ENCODE measurements at places on chromosomes 13 and 19.

DNA sequence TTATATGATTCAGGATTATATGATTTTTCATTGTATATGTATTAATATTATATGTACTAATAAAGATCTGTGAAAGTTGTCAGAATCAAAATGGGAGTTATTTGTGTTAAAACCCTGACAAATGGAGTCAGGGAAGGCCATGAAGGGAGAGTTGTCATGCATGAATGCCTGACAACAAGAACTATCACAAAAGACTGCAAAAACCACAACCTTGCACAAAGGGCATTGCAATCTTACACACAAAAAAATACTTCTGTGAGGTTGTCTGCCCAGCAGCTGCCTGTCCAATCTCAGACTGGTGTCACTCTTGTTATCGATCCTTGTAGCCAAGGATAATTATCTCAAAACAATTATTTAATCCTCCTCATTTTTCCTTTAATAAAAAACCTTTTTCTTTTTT is 21.2 kb upstream of the RBM26 start:
- no peak for DNase-seq

GRCh38 chr19:3047496-3048189 is 14.7 kb downstream of the TLE5 start:
- DNase-seq: peak; percentile 86

DNA sequence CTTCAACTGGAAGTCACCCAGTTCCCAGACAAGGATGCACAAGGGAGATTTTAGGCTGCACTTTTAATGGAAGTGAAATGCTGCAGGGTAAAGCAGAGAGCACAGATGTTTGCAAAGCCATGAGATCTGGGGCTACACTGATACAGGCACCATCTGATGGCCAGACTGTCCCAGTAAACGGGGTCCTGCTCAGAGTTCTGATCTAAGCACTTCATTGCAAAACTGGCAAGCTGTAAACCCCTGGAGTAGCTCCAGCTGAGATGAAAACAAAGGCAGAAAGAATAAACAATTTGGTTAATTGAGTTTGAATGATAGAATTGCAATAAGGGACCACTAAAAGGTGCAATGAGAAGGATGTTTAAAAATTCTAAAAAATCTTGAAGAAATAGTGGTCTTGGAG is 197.1 kb downstream of the OXGR1 start:
- no peak for DNase-seq

GRCh38 chr13:30308548-30308947 is 1.2 kb upstream of the KATNAL1 start:
- peak; percentile 53 for DNase-seq

- no peak for DNase-seq
Measured at GRCh38 chr13:49455007-49455398, 10.9 kb downstream of the SETDB2 start.

DNA sequence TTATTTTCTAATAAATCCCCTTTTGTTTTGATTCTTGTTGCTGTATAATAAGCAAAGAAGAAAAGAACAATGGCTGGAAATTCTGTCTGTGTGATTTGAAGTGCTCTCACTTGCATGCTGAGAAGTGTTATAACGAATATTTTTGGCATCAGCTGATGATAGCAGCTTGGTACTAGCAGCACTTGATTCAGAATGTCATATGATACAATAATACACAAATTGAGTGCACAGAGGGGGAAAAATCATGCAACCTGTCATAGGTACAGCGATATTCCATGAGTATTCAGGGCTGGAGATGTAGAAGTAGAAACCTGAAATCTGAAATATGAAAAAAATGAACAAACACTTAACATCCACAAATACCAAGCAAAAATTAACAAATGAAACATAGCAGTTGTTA is 108.1 kb downstream of the FGF14 start:
- DNase-seq: no peak

DNA sequence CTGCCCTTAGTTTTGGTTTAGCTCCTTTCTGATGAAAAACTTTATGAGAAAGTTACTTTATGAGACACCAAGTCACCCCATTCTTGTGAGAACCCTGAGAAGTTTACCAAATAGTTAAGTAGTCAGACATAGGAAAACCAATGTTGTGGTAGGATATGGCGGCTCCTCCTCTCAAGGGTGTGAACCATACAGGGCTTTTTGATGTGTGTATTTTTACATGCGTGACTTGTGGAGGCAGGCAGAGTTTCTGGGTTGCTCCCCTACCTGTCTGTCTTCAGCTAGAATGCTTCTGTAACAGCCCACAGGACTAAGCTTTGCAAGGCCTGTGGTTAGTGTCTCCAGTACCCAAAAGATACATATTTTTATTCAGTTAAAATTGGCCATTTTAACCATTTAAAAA is 18.3 kb downstream of the UBAC2 start:
- no peak for DNase-seq

- no peak for DNase-seq
Measured at GRCh38 chr19:44998025-44998424, 3.2 kb upstream of the RELB start.

DNA sequence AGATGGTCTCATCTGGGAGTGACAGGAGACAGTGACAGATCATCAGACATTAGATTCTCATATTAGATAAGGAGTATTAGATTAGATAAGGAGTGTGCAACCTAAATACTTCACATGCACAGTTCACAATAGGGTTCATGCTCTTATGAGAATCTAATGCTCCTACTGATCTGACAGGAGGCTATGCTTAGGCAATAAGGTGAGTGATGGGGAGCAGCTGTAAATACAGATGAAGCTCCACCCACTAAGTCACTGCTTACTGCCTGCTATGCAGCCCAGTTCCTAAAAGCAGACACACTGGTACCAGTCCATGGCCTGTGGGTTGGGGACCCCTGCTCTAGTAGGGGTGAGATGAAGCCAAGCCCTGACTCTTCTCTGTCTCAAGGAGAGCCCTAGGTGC is 10.0 kb upstream of the IGFL3 start:
- DNase-seq: no peak

DNA sequence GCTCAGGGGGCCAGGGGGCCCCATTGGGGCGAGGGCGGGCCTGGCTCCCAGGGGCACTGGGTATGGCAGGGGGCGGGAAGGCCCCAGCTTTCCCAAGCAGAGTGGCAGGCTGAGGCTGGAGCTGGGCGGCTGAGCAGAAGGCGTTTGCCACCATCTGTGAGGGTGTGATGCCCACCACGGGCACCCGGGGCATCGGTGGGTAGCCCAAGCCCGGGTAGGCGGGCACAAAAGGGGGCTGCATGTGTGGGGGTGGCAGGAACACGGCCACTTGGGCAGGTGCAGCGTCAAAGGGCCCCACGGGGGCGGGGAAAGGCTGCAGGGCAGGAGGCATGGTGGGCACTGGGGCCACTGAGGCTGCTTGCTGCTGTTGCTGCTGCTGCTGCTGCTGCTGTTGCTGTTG is 22.8 kb downstream of the NUMBL start:
- no peak for DNase-seq

DNA sequence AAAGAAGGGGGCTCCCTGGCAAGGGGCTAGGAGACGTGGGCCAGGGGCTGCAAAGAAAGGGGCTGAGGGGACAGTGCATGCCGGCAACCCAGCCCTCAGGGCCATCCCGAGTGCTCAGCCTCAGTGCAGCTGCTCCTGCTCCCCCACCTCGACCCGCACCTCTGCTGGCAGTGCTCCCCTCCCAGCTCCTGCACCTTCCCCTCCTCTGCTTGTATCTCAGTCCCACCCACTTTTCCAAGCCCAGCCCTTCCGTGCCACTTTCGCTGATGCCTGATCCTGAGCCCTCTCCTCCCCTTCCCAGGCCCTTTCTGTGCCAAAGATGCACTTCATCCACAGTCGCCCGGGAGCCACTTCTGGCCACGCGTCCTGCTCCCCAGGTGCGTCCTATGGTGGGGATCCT is 69.9 kb upstream of the KCTD15 start:
- no peak for DNase-seq

DNA sequence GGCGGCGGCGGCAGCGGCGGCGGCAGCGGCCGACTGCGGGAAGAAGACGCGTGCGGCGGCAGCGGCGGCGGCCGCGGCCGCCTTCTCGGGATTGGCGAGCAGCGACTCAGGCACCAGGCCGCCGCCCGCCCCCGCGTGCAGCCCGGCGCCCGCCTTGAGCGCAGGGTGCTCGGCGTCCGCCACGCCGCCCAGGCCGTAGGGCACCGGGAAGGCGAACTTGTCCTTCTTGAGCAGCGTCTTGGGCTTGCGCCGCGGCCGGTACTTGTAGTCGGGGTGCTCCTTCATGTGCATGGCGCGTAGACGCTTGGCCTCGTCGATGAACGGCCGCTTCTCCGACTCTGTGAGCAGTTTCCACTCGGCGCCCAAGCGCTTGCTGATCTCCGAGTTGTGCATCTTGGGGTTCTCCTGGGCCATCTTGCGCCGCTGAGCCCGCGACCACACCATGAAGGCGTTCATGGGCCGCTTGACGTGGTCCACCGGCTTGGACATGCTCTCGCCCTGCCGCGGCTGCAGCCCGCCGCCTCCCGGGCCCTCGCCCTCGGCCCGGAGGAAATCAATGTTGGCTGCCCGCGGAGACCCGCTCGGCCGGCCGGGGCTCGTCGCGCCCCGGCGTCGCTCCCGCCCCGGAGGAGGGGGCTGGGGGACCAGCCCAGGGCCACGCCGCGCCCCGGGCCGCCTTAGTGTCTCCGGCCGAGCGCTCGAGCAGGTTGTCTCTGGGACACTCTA is 621 bp downstream of the SOX21 start:
- DNase-seq: peak; percentile 39

GRCh38 chr19:33312065-33312464 is 9.7 kb upstream of the CEBPA start:
- DNase-seq: no peak

DNA sequence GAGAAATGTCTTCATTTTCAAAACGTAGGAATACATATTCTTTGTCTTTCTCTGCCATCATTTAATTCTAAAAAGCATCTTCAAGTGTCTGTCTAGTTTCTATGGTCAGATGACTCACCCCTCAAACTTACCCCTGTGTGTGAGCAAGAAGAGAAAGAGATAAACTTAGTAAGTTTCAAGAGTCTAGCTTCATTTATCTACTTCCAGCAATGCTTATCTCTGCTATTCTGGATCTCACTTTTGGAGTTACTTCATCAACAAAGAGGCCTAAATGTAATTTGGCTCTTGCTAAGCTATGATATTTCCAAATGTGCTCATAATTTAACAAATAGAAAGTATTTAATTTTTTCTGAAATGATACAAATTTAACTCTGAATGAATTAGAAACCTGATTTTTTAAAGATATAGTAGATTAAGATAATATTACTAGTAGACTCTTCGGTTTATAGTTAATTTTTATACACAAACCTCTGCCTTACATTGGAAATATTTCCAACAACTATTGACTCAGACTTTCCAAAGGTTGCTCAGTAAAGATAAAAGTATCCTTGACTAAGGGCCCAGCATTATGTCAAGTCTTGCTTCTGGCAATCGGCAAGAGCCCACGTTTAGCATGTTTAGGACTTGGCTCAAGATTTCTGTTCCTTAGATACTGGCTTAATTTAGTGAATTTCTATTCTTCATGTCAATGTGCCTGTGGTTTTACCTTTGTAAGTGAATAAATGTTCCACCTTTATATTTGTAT is 1511.0 kb upstream of the SLC10A2 start:
- DNase-seq: no peak

DNA sequence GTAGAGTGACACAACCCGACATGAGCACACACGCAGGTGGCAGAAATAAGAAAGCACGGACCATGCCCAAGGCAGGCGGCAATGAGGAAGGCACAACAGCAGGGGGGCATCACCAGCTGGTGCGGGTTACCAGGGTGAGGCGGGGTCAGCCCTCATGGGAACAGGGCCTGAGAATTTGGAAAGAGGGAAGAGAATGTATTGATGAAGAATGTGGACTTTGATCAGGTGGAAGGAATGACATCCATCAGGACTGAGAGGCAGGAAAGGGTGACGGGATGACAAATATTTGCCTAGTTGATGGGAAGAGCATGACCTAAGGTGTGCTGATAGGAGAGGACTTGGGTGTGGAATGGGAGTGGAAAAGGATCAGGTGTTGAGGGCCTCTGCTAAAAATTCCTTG is 177.5 kb downstream of the ABCC4 start:
- no peak for DNase-seq

GRCh38 chr19:3441089-3441985 is 39.0 kb downstream of the SMIM24 start:
- DNase-seq: no peak

DNA sequence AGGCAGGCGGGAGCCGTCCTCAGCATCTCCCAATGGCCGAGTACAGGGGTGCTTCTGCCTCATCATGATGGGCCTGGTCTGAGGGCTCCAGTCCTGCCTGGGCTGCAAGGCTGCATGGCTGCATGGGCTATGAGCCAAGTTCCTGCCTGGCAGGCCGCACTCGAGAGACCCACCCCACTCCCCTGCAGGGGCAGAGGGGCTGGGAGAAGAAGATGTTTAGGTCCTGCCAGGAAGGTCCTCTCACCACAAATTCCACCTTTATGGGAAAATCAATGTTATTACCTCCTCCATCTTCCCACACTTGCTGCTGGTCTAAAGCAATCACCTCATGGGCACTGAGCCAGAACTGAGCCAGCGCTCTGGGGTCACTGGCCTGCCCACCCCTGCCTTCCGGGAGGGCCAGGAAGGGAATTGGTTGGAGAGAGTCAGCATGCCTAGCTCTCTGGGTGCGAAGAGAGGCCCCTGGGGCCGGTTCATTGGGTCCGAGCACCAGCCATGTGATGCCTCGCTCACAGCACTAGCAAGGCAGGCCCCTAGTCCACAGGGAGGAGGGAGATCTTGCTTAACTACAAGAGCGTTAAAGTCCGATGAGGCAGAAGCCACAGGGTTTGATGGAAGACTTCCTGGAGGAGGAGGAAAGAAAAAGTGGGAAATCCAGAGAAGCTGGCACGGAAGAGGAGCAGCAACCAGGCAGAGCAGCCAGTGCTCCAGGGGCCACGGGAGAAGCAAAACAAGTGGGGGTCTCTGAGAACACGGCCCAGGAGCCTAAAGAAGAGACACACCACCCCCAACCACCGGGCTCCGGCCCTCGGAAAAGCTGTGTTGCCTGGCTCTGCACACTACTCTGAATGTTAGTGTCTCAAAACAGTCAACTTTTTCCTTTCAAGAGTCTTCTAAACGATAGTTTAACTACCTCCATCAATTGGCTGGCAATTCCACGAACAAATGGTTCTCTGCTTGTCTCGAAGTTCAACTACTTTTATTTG is 63.1 kb downstream of the CEBPG start:
- no peak for DNase-seq

DNA sequence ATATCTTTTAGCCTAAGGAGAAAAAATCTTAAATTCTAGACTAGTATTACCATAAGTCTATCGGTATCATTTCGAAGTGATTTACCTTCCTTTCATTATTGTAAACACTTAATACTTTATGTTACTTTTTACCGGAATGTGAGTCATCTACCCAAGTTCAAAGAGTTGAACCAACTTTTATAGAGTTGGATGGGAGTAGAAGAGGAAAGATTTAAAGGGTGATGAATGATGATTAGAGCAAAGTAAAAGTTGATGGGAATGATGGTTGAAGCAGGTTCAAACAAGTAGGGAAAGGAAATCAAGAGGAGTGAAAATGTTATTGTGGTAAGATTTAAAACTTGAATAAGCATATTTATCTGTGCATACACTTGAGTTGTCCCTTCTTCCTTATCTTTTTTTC is 11.3 kb upstream of the LPAR6 start:
- DNase-seq: no peak

DNA sequence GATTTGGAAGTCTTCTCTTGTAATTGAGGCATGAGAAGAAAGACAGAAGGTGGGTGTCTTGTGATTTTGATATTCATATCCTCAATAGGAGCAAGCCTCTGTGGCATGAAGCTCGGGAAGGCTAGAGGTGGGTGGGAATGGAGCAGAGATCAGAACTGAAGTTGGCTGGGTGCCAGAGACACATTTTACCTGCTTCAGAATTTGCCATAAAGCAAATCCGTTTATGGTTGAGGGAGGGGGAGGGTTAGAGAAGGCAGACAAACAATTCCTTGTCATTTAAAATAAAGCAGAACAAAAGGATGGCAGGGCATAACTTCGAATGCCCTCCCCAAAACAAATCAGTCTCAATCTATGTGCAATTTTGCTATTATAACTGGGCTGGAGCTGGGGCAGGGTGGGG is 305.9 kb downstream of the KLF5 start:
- no peak for DNase-seq
